ENCODE measurements at places on chromosomes 16 and 17. TPM values are rescaled to one million over a fixed set of nuclear protein-coding genes. Genes with fewer than 3 reads are reported as not detected.

The CCL5 gene
- total RNA-seq: 491 TPM

GRCh38 chr17:70172449-70172848 is 3.1 kb downstream of the KCNJ2 start:
- no peaks in the 10 kb centered on the region for H3K36me3 ChIP-seq
- H3K27me3 ChIP-seq: peaks cover 48% of the 10 kb centered on the region
- no peak overlapping the region for H3K27ac ChIP-seq
- peaks cover 14% of the 10 kb centered on the region for H3K4me1 ChIP-seq
- no peak overlapping the region for H3K4me3 ChIP-seq
- DNase-seq: no peak

GRCh38 chr16:47694543-47694942 is 233.4 kb downstream of the PHKB start:
- H3K27ac ChIP-seq: no peak overlapping the region
- no peak overlapping the region for H3K4me3 ChIP-seq
- no peaks in the 10 kb centered on the region for H3K27me3 ChIP-seq
- DNase-seq: no peak
- H3K4me1 ChIP-seq: peaks cover 4% of the 10 kb centered on the region

DNA sequence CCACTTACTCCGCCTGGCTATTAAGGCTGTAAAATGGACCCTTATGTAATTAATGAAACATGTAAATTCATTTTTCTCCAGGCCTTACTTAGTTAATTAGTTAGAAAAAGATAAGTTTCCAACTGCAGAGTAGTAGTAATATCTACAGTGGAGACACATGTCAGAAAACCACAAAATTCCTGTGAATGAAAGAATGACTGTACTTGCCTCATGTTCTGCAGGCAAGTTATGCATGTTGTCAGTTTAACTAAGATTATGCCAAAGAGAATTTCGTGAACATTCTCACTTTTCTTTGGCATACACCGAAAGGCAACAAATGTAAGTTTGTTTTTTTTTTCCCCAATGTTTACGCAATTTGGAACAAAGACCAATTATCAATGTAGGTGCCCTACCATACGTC is 16.8 kb upstream of the CCL1 start:
- no peaks in the 10 kb centered on the region for H3K36me3 ChIP-seq
- DNase-seq: no peak
- H3K27me3 ChIP-seq: peaks cover 9% of the 10 kb centered on the region
- H3K4me1 ChIP-seq: peaks cover 74% of the 10 kb centered on the region

DNA sequence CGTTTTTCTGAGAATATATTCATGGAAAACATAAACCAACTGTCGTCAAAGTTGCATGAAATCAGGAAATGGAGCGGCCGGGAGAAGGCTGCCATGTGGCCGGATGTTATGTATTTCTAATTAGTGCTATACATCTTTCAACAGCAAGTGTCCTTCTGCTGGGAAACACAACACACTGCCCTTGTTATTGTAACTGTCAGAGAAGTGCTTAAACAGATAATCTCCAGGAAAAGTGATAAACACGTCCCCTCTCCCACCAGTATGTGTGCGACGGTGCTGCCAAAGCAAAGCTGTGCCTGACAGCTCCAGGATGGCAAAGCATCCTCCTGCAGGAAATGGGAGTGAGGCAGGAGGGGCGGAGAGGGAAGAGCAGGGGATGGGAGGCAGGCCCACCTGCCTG is 111.8 kb downstream of the SMG6 start:
- H3K36me3 ChIP-seq: peaks cover 41% of the 10 kb centered on the region
- H3K27ac ChIP-seq: no peak overlapping the region
- no peak overlapping the region for H3K4me3 ChIP-seq
- DNase-seq: no peak
- no peaks in the 10 kb centered on the region for H3K27me3 ChIP-seq
- peaks cover 55% of the 10 kb centered on the region for H3K4me1 ChIP-seq

DNA sequence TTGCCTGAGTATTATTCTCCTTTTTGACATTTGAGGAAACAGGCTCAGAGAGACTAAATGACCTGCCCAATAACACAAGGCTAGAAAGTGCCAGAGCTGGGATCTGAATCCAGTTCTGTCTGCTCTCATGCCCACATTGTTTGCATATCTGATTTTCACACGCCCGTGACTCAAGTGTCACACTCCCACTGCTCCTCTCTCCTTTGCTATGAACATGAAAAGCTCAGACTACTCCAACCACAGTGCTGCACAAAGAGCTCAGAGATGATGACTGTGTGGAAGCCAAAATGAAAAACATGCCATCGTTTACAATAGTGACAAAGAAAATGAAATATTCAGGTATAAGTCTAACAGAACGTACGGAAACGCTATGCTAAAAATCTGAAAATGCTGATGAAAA is 107.9 kb downstream of the SMG6 start:
- no peak overlapping the region for H3K4me3 ChIP-seq
- H3K4me1 ChIP-seq: peaks cover 44% of the 10 kb centered on the region
- no peaks in the 10 kb centered on the region for H3K27me3 ChIP-seq
- no peak overlapping the region for H3K27ac ChIP-seq

DNA sequence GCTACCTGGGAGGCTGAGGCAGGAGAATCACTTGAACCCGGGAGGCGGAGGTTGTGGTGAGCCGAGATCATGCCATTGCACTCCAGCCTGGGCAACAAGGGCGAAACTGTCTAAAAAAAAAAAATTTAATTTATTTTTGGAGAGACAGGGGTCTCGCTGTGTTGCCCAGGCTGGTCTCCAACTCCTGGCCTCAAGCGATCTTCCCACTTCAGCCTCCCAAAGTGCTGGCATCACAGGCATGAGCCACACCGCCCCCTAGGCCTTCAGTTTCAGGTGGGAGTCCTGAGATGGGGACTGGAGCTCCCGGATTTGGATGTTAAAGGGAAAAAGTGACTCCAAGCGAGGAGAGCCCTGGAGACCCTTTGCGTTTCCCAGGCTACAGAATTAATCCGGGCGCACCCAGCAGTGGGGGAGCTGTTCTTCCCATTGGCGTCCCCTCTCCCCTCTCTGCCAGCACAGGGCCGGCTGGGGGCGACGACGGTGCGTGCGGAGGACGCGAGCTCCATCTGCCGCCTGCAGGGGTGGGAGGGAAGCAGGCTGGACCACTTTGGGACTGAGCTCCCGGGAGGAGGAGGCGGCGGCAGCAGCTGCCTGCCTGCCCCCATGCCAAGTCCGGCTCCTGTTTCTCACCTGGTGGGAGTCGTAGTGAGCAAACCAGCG is 49.3 kb upstream of the USP7 start:
- peaks cover 4% of the 10 kb centered on the region for H3K4me1 ChIP-seq
- no peak for DNase-seq
- no peaks in the 10 kb centered on the region for H3K36me3 ChIP-seq
- no peak overlapping the region for H3K27ac ChIP-seq

DNA sequence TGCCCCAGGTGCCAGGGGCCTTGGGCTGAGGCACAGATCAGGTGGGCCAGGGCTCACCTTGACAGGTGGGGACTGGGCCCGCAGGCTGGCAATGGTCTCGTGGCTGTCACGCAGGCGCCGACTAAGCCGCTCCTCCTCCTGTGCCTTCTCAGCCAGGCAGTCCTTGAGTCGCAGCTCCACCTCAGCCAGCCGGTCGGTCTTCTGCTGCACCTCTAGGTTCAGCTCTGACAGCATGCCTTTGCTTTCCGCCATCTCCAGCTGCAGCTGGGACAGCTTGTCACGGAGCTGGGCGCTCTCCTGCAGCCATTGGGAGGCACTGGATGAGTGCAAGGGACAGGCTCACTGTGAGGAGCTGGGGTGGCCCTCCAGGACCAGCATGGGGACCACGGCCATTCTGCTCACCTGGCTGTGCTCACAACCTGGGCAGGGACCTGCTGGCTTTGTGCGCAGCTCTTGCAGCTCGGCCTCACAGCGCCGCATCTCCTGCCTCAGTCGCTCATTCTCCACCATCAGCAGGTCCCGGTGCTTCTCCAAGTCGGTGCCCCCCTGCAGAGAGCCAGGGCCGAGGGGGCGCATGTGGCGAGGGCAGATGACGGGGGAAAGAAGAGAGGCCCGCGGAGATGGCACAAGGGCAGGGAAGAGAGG is 31.0 kb downstream of the KIFC3 start:
- no peaks in the 10 kb centered on the region for H3K4me1 ChIP-seq
- DNase-seq: no peak
- no peak overlapping the region for H3K27ac ChIP-seq

Data from activated CD4-positive, alpha-beta memory T cell treated with anti-CD3 and anti-CD28 coated beads, Interleukin-2, amount 10 ng/mL, durations not matched to agents 7 days and 5 days (primary cell).